ENCODE measurements at places on chromosomes 2 and 18.

DNA sequence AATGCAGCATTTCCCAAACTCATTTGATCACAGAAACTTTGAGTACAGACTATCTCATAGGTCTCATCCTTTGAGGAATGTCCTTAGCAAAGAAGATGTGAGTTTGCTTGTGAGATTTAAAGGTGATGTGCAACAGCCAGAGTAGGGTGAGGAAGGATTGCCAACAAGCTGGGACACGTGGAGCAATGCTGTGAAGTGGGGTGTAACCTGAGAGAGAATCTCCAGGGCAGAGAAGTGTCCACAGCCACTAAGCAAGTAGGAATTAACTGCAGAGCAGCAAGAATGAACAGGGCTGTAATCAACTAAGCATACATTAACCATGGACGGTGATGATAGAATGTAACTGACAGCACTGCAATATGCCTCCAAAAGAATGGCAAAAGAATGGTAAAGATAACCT is 469.9 kb upstream of the NRP2 start:
- DNase-seq, result no peak

DNA sequence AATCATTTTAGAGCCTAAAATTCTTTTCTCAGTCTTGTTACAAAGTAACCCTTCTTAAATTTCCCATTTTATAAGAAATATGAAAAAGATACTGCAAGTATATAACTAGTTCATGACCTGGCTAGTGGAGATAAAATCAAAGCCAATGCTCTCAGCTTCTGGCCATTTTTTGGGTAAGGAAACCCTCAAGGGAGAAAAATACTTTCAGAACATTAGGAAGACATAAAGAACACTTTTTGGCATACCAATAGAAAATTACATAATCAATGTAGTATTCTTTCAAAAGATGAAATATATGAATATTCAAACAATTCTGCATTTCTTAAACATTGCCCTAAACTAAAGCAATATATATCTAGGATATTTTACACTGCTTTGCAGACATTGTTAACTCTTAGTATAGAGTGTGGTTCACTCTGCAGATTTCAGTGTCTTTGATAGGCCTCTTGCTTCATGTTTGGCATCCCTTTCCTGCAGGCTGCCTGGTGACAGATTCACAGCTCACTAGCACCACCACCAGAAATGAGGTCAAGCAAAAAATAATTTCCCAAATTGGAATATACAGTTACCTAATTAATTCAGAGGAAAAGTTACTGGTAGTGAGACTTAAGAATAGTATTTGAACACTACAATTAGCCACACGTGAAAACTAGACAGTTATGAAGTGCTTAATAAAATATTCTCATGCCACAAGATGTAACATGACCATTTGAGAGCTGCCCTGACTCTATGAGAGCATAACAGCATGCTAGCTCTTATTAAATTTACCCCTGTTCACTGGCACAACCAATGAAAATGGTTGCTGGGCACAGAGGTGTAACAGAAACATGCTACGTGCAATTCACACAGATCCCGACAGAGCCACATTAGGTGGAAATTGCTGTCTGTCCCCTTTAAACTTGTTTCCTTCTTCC is 36.0 kb downstream of the PAIP2B start:
- DNase-seq, result no peak

DNA sequence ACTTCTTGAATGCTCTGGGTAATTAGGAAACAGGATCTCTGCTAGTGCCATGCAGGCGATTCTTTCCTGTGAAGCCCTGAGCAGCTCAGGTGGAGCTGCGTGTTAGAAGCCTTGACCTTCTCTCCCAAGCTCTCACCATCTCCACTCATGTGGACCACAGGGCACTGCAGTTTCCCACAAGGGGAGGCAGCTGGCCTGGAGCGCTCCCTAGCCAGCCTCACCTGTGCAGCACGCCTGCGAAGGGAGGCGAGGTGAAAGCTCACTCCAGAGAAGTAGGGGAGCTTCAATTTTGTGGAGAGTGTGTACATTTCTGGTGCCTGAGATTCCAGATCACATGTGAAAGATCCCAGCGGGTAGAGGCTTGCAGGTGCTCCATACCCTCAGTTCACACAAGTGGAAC is 11.1 kb upstream of the HES6 start:
- DNase-seq, result no peak

- no peak for DNase-seq
These were observed 512.7 kb downstream of the CMPK2 start for GRCh38 chr2:6352906-6353515.

GRCh38 chr2:72092111-72092510 is 55.6 kb downstream of the CYP26B1 start:
- DNase-seq, result no peak

DNA sequence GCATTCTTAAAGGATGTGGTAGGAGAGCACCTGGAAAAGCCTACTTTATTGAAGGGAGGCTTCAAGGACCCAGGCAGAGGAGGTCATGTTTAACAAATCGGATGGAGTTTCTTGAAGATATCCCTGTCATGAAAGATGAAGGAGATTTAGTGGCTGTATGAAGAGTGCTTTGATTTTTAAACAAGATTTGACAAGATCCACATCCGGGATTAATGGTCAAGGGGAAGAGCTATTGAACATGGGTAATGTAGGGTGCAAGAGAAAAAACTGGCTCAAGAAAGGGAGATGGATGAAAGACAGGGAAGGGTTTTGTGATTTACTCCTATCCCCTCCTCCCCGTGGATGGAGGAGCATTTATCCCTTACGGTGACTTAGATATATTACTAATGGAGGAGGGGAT is 113.1 kb upstream of the OSR1 start:
- no peak for DNase-seq

- peak; percentile 6 for DNase-seq
These were observed 95.2 kb downstream of the POLE4 start for GRCh38 chr2:75053484-75054112.

- DNase-seq, result no peak
These were observed 82.4 kb downstream of the GFPT1 start for GRCh38 chr2:69304656-69305055.

GRCh38 chr2:69494126-69494525 is 56.9 kb upstream of the NFU1 start:
- no peak for DNase-seq

- DNase-seq, result no peak
These were observed 20.1 kb downstream of the ZAP70 start for GRCh38 chr2:97733341-97734035.

- DNase-seq, result no peak
These were observed 42.0 kb downstream of the RDH14 start for GRCh38 chr2:18518116-18519111.

DNA sequence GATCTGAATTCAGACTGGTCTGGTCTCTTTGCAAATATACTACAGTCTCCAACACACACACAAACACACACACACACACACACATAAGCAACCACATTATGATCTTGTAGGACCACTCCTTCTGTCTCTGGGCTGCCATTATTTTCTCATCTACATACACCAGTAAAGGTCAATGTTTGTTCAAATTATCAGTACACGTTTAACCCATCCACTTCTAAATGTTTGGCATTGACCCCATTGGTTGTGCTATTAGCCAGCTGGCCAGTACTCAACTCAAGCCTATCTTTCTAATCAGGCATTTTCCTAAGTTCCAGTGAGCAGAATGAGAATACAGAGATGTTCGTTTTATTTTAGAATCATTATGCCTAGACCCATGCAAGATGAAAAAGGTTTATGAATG is 186.4 kb downstream of the CNTNAP5 start:
- DNase-seq, result no peak

- DNase-seq, result no peak
These were observed 261.1 kb upstream of the ZEB2 start for GRCh38 chr2:144780983-144781382.

DNA sequence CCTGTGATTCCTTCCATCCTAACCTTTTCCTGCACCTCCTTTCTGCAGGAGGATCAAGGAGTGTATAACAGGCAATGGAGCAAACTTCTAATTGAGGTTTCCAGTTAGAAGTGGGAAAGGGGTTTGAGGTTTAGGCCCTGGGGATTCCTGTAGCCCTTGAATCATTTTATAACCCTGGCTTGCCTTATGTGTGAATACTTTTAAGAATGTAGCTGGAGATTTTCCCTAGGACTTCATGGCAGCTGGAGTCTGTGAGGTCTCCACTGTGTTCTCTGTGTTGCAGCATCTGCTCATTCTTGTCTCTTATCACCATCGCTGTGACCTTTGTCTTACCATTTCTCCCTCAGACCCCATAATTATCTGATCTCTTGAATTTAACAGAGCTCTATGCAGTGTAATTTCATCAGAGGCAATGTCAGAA is 370.2 kb upstream of the SLC14A2 start:
- no peak for DNase-seq

- no peak for DNase-seq
These were observed 151.4 kb upstream of the SIX3 start for GRCh38 chr2:44789971-44790721.

- DNase-seq, result no peak
These were observed 77.0 kb downstream of the CTIF start for GRCh38 chr18:48615566-48616401.

DNA sequence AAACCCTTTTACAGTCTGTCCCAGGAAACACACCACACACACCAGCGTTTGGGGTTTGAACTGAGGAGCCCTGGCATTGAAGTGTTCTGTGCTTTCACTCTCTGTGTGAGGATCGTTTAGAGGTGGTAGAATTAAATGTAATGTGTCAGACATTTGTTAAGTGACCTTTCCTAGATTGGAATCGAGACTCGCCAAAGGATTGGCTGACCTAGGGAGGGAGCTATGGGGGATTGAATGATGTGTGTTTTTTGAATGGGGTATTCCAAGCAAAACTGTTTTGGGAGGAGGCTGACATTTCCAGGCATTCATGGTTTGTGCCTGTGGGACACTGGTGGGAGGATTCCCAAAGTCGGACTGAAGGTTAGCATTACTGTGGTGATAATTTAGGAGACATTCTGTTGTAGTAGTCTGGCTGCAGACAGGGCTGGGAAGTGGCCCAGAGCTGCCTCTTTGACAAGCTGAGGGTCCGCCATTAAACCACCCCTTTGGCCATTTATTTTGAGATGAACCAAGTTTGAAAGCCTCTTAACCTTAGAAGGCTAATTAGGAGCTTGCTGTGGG is 1.7 kb downstream of the MYO1B start:
- no peak for DNase-seq

- DNase-seq, result no peak
These were observed 179.2 kb downstream of the MEMO1 start for GRCh38 chr2:31831585-31831984.

DNA sequence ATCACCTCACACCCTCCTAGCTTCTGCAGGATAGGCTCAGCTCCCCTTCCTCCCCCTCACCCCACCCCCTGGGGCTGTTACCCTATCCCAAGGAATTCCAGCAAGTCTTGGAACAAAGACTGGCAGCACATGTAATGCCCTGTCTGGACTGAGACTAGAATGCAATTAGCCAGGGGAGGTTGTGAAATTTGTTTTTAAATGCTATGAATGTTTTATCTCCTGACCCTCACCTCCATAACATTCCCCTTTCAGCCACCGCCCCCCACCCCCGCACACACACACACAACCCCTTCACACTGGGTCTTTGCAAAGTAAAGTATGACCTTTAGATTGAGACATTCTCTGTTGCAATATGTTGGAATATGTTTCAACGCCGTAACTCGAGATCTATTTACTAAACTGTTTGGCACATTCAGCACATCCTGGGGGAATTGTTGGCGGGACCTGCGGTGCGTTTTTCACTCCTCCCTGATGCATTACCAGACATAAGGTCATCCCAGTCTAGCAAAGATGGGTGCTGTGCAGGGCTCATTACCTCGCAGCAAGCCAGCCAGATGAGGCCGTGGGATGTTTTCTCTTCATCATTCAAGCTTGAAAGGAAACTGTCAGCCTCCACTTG is 290.7 kb upstream of the SLC14A2 start:
- DNase-seq, result no peak

DNA sequence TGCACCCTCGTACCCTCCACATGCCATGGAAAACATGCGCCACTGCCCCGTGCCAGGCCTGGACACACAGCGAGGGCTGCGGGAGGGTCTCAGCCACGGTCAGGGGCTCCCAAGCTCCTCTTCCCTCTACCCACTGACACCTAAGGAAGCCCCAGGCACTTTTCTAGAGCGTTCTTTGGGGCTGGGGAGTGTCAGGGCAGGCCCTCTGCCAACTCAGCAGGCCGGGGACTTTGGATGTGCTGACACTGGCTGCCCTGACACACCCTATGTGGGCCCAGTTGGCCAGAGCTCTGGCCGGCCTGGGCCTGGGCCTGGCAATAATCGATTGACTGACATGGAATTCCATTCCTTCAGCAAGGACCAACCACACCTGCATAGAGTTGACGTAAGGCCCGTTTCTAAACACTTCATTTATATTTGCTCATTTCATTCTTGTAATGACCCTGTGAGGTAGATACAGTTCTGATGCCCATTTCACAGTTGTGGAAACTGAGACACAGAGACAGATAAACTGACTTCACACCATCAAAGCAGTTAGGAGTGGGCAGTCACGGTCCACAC is 70.5 kb downstream of the ZFP36L2 start:
- no peak for DNase-seq

- DNase-seq, result no peak
These were observed 16.9 kb downstream of the SLC66A2 start for GRCh38 chr18:79934311-79935097.

- DNase-seq, result no peak
These were observed 11.6 kb upstream of the DNER start for GRCh38 chr2:229725716-229726574.

- no peak for DNase-seq
These were observed at the start of gene SATB2 for GRCh38 chr2:199457147-199458008. SATB2 (minus strand) TSS chr2:199457939; CDS start chr2:199456037, 1,902 bp downstream.

GRCh38 chr2:128732976-128733431 is 414.3 kb upstream of the HS6ST1 start:
- DNase-seq, result no peak

DNA sequence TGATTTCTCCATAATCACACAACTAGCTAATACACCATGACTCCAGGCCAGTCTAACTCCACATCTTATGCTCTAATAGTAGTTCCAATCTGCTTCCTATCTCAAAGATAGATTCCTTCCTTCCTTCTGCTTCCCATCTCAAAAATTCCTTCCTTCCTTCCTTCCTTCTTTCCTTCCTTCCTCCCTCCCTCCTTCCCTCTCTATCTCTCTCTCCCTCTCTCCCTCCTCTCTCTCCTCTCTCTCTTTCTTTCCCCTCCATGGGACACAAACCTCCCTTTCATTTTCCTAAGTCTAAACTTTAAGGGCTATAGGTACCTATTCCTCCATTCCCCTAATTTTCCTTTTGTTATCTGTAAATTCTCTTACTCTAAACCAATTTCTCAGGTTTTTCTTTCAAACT is 62.5 kb downstream of the CCDC88A start:
- DNase-seq, result no peak

Data from CD4-positive, alpha-beta T cell treated with Interleukin-10 for 1 hour (primary cell).